ENCODE measurements at places on chromosomes 5 and 9.
A peak's percentile ranks its signal among the peaks of the same experiment; 100 is the strongest.

- peak; percentile 42 for DNase-seq
Observed at GRCh38 chr5:139747583-139748504, 47.8 kb upstream of the PSD2 start.

DNA sequence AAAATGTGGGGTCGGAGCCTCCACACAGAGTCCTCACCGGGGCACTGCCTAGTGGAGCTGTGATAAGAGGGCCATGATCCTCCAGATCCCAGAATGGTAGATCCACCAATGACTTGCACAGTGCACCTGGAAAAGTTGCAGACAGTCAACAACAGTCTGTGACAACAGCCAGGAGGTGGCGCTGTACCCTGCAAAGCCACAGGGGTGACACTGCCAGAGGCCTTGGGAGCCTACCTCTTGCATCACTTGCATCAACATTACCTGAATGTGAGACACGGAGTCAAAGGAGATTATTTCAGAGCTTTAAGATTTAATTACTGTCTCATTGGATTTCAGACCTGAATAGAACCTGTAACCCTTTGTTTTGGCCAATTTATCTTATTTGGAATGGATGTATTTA lies 614.1 kb upstream of the CDH9 start:
- DNase-seq: no peak

GRCh38 chr5:52800394-52801213 lies 12.9 kb downstream of the ITGA1 start:
- peak; percentile 88 for DNase-seq

DNA sequence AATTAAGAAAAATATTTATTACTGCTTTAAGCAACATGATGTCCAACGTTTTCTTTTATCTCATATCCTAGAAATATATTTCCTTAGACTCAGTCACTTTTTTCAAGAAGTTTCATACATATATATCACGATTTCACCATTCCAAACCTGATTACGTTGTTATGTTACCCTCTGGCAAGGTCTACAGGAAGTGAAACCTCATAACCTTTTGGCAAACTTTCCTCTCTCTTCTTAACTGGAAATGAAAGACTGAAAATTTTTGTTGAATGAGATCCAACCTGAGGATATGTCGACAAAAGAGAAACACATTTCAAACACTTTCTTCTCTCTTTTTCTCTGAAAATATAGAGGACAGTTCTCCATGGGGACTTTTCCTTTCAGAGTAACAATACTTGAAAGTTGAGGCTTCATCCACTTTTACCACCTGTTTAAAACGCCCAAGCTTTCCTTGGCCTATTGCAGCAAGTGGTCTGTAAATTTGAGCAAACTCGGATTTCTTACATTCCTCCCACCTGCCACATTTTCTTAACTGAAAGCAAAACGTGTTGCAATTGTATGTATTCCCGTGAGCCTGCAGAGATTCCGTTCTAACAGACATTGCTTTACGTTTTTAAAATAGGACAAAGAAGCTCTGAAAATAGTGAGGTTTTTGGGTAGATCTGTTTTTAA lies 298.1 kb downstream of the CETN3 start:
- DNase-seq: peak; percentile 3

- DNase-seq: peak; percentile 94
Observed at GRCh38 chr5:66553916-66554575, 42.1 kb upstream of the MAST4 start.

- peak; percentile 25 for DNase-seq
Observed at GRCh38 chr5:39005566-39006232, 68.5 kb downstream of the RICTOR start.

DNA sequence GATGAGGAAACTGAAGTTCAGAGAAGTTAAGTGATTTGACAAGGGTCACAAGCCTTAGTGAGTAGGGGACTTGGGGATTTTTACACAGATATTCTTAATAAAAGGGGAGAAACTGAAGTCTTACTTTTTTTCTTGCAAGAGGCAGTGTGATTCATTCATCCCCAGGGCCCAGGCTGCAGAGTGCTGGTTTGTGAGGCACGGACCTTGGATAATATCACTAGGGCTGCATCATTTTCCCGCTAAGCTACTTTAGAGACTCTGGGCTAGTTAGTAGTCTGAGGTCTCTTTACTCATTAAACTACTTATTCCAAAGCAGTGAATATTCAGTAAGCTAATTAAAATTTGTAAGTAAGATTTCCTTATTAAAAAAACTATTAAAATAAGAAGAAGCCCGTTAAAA lies 195.0 kb downstream of the PBX3 start:
- no peak for DNase-seq

DNA sequence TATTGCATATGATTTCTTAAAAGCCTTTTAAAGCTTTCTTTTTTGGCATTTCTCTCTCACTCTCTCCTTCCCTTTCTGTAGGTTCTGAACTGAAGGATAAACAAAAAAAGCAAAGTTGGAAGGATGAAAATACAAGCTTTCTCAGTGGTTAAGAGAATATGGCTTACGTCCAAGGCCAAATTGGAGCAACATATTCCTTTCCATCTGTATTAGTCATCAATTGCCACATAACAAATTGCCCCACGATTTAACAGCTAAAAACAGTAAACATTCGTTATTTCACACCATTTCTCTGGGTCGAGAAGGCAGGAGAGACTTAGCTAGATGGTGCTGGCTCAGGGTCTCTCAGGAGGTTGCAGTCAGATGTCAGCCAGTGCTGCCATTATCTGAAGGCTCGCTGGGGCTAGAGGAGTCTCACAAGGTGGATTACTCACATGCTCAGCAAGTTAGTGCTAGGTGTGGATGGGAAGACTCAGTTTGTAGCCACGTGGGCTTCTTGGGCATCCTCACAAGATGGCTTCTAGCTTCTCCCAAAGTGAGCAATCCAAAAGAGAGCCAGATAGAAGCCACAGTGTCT lies 2.0 kb upstream of the ROR2 start:
- DNase-seq: peak; percentile 19

DNA sequence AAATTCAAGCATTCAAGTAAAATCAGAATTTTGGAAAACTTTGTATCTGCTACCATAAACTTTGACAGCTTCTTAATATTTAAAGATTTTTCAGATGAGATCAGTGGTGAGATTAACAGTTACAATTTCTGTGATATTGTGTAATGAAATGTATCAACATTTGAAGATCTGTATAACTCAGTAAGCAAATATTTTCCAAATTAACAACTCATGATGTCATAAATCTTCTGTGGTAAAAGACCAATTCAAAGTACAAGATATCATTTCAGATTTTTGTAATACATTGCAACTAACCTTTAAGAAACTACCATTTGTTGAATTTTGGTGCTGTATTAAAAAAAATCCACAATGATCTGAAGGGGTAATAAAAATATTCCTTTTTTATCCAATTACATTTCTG lies 352.2 kb downstream of the KIAA0825 start:
- DNase-seq: no peak

- DNase-seq: no peak
Observed at GRCh38 chr9:6869081-6869948, 111.5 kb downstream of the KDM4C start.

DNA sequence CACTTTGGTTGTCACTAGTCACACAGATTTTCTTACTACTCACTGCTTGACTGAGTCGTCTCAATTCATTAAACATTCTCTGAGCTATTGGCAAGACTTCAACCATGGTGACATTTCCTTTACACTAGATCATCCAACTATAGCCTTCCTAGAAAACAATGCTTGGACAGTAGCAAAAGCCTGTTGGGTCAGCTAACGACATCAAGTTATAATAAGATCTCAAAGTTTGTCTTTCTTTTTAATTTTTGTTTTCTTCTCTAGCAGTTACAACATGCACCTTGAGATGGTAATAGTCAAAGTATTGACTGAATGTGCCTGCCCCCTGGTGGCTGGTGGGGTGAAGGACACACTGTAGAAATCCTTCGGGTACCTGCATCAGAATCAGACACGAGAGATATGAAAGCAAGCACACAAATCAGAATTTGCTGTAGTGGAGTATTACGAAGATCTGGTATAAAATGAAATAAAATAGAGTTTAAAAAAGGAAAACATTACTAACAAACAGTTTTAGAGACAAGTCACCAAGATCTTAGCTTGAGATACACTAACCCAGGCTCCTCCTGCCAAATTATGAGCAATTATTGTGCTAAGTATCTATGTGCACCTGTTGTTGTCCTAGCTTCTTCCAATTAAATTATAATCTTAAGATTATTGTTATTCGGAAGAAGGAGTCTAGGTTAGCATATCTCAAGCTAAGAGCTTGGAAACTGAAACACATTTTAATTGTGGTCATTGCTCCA lies 81.2 kb downstream of the ARL15 start:
- peak; percentile 54 for DNase-seq

DNA sequence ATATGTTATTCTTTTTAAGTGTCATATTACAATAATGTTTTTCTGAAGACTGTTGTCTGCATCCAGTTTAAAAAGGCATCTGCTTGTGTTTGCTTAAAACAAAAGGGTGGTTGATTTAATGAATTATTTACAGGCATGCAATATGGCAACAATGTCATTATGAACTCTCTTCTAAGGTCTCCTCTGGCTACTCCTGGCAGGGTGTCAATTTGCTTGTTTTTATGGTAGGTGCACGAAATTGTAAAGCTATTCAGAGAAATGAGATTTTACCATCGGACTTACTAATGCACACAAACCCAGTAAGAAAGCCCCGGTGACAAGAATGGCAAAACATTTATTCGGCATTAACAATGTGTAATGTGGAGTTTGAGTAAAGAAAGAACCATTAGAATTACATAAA lies 539.8 kb upstream of the ZNF608 start:
- no peak for DNase-seq

GRCh38 chr9:15298362-15298761 lies 8.7 kb downstream of the TTC39B start:
- DNase-seq: no peak

DNA sequence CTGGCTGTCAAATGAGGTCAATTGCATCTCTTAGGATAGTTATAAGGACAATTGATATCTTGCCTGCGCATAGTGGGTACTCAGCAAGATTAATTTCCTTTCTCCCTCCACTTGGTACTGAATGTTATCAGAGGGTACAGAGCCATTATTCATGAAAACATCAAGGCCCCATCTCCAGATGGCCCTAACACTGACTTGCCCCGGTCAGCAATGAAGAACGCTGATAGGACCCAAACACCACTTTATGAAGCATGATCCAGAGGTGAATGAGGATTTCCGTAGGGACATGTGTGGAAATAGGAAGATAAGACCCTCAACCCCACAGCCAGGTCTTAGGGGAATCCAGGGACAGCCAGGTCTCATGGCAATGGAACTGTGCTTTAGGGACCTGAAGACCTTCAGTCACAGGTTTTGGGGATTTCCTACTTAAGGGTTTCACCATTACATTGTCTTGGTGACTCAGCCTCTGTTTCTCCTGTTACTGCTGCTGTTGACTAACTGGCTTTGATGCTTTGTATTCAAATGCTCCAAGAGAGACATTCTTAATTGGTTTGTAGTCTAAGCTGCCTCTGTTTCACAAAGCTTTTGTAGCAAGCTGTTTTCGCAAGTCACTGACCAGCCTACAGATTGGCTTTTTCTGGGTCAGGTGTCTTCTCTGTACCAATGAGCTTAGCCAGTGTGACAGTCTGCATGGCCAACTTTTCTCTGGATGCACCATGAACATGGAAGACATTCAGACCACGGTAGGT lies 35.3 kb upstream of the IQGAP2 start:
- DNase-seq: peak; percentile 37

DNA sequence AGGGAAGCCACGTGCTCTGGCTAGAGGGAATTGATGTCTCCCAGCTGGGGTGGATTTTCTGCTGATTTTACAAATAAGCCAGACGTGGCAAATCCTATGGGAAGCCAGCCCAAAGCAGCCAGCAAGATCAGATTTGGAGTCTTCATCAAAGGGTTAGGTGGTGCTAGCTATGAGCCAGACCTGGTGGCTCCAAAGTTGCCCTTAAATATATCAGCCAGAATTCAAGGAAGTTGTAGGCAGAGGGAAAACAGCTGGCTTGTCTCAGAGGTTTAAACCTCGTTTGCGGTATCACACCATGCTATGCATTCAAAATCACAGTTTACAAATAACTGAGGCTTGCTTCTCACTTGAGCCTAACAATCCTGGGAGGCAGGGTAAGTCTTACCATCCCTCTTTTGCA lies 313.2 kb downstream of the MLLT3 start:
- DNase-seq: no peak

DNA sequence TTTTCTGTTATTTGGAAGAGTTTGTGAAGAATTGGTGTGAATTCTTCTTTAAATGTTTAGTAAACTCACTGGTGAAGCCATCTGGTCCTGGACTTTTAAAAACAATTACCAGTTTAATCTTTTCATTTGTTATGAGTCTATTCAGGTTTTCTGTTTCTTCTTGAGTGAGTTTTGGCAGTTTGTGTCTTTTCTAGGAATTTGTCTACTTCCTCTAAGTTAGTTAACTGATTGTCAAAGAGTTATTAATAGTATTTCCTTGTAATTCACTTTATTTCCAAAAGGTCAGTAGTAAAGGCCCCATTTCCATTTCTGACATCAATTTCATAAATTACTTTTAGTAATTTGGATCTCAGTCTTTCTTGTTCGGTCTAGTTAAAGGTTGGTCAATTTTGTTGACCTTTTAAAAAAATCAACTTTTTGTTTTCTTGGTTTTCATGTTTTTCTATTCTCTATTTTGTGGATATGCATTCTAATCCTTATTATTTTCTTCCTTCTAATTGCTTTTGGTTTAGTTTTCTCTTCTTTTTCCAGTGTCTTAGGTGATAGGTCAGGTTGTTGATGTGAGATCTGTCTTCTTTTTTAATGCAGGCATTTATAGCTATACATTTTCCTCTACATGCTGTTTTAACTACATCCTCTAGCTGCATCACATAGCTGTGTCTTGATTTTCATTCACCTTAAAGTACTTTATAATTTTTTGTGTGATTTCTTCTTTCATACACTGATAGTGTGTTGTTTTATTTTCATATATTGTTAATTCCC lies 7.3 kb upstream of the SMIM3 start:
- no peak for DNase-seq

DNA sequence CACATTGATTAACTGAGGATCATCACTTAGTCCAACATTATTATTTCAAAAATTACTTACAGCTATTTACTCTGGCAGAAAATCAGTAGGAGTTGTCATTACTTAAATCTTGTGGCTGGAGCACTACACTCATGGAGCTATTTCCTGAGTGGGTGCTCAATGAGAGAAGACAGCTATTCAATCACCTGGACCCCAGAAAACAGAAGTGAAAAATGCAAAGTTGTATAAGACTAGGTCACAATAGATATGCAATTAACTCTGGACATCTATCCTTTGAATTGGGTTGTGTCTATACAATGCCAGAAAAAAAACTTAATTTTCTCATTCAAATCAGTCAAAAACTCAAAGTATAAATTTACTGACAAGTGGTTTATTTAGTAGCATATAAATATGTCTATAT lies 340.9 kb downstream of the EFNA5 start:
- no peak for DNase-seq

DNA sequence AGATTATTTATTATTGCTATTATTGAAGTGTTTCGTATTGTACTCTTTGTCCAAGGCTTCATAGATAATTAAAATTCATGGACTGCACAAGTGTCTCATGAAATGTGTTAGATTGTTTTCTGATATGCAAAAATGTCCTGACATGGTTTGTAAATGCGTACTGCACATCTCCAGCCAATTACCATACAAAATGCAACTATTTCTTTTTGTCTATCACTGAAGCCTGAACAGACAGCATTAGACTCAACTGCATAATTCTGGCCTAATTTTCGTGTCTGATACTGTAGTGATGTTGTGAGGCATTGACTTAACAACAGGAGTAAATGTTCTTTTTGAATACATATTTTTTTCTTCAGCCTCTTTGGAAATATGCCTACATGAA lies 498.2 kb upstream of the CD180 start:
- DNase-seq: no peak

- DNase-seq: no peak
Observed at GRCh38 chr9:131672451-131672850, 67.4 kb downstream of the RAPGEF1 start.

- no peak for DNase-seq
Observed at GRCh38 chr5:162078805-162079204, 11.2 kb downstream of the GABRG2 start.

Data from M059J (cell line).